ENCODE measurements at places on chromosomes 5 and 9. TPM values are rescaled to one million over a fixed set of nuclear protein-coding genes. Genes with fewer than 3 reads are reported as not detected.

PNPLA7 gene
- 3.9 TPM for total RNA-seq

EPB41L4A gene
- total RNA-seq, result 0.87 TPM

TRIM41 gene
- total RNA-seq, result 58.3 TPM

SPATA31A3 gene
- not detected for total RNA-seq

C9orf153 gene
- total RNA-seq, result not detected

MCC gene
- total RNA-seq, result 0.41 TPM

KIF24 gene
- total RNA-seq, result 7.2 TPM

LCN2 gene
- total RNA-seq, result 1.0 TPM

NME5 gene
- 1.7 TPM for total RNA-seq

S1PR3 gene
- 8.1 TPM for total RNA-seq

GARIN3 gene
- total RNA-seq, result not detected

SLC6A3 gene
- 0.05 TPM for total RNA-seq
